ENCODE measurements at places on chromosomes 6 and 20.

DNA sequence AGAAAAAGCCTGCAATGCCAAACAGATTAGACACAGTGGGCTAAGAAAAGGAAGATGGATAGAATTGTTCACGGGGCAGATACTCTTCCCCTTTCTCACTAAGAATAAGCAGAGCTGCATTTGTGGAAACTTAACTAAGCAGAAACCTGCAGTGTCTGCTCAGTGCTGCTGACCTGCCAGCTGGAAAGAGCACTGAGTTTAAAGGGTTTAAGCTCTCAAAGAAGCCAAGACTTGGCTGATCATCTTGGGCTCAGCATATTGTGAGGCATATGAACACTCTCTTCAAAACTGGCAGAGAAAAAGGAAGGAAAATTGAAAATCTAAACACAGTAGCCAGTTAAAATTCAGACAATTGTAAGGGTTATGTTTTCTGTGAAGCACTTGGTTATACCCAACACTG, 711.1 kb upstream of the EPHA7 start:
- DNase-seq, result no peak

DNA sequence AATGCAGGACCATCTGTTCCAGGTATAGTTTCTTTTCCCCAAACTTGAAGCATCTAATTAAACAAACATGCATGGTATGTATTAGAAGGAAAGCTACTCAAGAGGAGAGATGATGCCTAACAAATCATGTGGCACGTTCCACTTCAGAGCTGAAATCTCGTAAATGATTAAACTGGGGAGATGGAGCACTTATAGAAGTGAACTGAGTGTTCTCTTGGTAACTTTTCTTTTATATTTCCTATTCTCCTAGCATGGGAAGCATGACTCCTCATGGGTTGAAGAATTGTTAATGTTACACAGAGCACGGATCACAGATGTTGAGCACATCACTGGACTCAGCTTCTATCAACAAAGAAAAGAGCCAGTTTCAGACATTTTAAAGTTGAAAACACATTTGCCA, 61.1 kb downstream of the CCN2 start:
- no peak for DNase-seq

DNA sequence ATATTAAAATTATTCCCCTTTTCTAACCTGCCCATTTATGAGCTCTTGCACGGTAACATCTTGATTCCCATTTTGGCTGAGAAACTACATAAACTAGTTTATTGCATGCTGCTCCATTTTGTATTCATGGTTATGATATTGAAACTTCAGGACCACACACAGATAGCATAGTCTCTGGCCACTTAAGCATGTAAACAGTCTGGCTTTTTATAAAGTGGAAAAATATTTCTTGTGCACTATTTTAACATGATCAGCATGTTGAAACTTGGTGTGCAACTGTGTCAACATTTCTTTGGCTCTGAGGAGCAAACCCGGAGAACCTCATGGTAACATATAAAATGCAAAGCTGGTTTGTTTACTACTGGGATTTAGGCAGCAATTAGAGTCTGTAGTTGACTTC, 70.7 kb downstream of the SLX4IP start:
- no peak for DNase-seq

DNA sequence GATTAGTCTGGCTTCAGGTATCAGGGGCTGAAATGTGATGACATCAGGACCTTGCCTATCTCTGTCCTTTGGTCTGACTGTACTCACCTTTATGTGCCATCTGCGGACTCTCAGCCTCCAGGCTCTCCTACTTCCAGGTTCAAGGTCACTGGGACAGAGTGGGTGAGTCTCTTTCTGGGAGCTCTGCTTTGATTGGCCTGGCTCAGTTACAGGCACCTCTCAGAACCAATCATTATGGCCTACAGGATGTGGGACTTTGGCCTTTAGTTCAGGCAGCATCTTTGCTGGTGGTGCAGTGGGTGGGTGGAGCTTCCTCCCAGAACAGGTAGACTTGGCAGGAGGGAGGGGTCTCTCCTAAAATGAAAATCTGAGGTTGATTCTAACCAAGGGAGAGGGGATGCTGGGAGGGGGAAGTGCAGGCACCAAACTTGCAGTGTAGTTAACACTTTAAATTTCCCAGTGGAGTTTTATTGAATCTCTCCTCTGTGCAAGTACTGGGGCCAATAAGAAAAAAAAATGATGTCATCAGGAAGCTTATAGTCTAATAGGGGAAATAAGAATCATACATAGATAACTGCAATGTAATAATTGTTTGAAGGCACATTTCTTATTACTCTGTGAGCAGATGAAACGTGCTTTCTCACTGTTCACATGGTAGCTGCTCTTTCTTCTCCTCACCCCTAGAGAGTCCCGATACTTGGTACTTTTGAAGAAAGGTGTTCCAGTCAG, 53.4 kb downstream of the SLC24A3 start:
- DNase-seq, result no peak

DNA sequence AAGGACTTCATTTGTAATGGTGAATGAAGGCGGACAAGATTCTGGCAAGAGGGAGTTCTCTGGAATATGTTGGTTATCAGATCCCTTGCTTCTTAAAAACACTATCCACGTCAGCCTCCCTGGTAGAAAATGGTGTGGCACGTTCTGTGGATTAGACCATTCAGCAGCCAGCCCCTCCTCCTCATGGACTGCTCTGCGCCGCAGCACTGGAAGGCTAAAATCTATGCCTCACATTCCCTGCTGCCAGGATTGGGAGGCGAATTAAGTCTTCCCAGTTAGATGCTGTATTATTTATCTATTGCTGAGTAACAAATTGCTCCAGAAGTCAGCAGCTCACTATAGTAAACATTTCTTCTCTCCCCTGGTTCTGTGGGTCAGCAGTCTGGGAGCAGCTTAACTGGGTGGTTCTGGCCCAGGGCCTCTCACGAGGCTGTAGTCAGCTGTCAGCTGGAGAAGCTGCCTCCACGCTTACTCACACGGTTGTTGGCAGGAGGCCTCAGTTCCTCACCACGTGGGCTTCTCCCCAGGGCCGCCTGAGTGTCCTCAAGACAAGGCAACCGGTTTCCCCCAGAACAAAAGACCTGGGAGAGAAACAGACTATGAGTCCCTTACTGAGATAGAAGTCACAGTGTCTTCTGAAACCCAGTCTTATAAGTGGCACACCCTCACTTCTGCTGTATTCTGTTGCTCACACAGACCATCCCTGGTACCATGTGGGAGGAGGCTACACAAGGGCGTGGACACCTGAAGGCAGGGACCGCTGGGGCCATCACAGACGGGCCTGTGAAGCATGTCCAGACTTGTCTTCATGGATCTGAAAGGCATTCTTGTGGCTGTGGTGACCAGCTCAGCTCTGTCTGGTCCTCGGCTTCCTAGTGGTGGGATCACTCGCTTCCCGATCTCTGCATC, 101.0 kb downstream of the NRN1 start:
- no peak for DNase-seq

- DNase-seq, result no peak
Observed at GRCh38 chr6:36824253-36824652, 15.0 kb downstream of the CPNE5 start.

DNA sequence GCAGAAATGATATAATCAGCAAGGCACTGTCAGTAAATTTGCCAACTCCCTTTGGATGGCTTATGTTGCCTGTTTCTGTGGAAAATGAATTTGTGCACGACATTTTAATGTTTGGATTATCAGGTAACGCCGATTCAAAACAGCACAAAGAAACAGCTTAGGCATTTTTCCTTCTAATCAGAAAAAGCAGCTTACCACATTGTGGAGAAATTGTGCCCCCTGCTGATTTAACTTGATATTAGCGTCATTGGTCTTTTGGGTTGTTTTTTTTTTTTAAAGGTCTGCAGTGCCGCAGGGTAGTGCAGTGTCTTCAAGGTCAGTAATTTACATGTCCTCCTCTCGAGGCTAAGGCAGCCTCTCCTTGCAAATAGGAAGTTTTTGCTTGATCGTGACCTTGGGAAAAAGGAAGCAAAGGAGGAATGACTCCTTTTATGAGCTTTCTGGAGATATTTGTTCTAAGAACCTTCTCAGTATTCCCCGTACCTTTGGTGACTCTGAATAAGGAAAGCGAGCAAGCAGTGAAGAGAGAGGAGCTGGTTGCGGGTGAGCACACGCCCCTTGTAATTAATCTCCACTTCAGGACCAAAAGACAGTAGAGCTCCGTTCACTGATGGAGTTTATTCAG, 79.1 kb downstream of the ELOVL4 start:
- no peak for DNase-seq

DNA sequence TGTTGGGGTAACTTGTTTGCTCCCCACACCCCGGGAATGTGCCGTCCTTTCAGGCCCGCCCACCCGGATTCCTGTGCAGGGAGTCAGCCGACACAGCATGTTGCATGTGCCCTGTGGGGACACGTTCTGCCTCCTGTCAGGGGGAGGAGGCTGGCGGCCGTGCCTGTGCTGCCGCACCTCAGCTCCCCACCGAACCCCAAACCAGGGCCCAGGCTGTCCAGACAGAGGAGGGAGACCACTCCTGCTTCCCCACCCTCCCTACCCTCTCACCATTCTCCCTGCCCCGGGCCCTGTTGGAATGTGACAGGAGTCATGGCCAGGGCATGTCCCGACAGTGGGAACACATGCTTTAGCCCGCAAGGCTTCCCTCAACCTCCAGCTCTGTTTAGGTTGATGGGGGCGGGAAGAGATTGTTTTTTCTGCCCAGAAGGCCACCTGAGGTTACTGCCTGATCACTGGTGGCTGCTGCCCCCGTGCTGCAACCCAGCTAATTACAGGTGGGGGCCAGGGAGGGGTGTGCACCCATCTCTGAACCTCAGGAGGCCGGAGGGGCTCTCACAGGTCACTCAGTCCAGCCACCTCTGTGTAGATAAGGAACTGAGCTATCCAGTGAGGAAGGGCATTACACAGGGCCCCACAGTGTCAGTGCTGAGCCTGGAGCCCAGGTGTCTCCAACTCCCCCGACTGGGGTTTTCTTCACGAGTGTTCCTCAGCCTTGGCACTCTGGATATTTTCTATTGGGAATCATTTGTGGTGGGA, 13.6 kb downstream of the LRRC73 start:
- DNase-seq, result no peak

- DNase-seq, result no peak
Observed at GRCh38 chr6:107653861-107654394, 164.0 kb downstream of the SOBP start.

DNA sequence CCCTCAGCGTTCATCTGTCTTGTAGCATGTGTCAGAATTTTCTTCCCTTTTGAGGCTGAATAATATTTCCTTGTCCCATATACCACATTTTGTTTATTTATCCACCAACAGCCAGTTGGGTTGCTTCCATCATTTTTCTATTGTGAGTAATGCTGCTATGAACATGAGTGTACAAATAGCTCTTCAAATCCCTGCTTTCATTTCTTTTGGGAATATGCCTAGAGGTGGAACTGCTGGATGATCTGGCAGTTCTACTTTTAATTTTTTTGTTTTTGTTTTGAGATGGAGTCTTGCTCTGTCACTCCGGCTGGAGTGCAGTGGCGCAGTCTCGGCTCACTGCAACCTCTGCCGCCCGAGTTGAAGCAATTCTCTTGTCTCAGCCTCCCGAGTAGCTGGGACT, 64.7 kb downstream of the SASH1 start:
- no peak for DNase-seq

DNA sequence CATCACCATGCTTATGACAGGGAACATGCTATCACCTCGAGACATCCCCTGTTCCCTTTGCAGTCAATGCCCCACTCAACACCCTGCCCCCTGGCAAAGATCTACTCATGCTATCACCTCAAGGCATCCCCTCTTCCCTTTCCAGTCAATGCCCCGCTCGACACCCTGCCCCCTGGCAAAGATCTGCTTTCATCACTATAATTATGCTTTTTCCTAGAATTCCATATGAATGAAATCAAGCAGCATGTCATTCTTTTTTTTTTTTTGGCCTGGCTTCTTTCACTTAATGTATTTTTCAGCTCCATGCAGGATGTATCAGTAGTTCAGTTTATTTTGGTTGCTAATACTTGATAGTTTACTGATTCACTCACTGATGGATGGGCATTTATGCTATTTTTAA, 554.9 kb downstream of the CDH26 start:
- no peak for DNase-seq

DNA sequence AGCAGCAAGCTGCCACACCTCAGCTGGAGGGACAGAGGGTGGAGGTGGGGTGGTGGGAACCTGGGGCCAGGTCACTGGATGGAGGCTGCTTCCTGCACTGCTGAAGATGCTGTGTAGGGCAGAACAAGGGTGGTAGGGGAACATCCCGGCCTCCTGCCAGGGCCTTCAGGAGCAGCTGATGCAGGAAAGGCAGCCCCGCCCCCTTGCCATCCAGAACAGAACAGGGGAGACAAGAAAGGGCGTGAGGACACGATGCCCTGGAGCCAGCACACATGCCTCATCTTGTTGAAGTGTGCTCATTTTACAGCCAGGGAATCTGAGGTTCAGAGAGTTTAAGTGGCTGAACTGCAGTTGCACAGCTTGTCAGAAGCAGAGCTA, 43.1 kb upstream of the PHACTR3 start:
- DNase-seq, result no peak

DNA sequence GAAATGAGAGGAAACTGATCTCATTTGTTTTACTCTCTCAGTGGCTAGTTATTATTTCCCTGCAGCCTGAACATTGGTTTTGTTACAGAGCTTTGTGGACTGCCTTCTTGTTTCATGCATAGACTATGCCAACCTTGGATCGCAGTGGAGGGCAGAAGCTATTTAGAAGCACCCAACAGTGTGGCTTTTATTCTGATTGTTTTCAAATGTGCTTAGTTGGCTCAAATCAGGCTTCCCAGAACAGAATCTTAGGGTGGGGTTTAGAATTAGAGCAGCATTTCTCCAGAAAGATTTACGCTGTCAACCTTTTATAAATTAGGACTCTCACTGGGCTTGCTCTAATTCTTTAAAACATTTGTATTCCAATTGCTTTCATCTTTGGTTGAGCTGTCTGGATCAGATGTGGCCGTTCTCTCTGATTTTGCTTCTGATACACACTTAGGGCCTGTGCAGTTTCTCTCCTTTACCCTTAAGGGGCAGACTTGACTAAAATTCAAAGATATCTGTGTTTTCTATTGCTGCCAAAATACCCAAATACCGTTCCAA, 210.3 kb downstream of the BCKDHB start:
- DNase-seq, result no peak

GRCh38 chr6:37783856-37784584, 35.5 kb upstream of the ZFAND3 start:
- no peak for DNase-seq

DNA sequence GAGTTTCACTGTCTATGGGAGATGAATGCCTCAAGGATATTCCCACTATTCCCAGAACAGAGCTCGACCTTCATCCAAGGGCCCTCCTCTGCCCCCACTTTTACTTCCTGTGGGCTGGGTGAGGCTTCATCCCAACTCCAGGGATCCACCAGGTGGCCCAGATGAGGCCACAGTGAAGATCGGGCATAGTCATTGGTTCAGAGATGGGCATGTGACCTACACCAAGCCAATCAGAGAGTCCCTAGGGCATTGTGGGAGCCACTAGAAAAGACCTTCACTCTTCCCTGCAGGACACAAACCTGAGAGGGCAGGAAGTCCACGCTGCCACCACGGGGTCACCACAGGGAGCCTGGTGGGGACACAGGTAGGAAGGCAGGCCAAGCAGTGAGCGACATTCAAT, 72.9 kb upstream of the SLC22A16 start:
- no peak for DNase-seq

DNA sequence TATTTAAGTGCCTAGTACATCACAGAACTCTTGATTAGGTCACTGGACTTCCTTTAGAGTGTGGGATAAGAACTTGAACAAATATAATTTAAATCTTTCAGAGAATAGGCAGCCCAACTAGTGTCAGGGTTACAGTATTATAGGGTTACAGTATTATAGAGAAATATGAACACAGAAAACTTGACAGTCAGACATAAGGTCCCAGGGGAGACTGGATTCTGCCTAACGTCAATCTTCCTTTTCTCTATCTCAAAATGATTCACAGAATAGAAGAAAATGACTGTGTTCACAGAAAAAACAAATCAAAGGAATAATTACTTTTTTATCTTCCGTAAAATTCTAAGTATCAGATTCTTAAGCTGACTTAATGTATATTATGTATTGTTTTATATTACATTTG, 623.8 kb downstream of the HTR1B start:
- DNase-seq, result no peak

Measured in stimulated activated CD8-positive, alpha-beta memory T cell treated with anti-CD3 and anti-CD28 coated beads, Interleukin-4, amount 100 ng/mL, for 24 hours (primary cell).